Activated CD4-positive, alpha-beta T cell treated with anti-CD3 and anti-CD28 coated beads, Interleukin-2, Interleukin-6, amounts not matched to agents 100 ng/mL and 50 ng/mL, durations not matched to agents 16 hours and 8 hours (primary cell): ENCODE measurements at places on chromosomes 5 and 9.

GRCh38 chr9:99385814-99386279 is 163.8 kb downstream of the SEC61B start:
- DNase-seq, result no peak

DNA sequence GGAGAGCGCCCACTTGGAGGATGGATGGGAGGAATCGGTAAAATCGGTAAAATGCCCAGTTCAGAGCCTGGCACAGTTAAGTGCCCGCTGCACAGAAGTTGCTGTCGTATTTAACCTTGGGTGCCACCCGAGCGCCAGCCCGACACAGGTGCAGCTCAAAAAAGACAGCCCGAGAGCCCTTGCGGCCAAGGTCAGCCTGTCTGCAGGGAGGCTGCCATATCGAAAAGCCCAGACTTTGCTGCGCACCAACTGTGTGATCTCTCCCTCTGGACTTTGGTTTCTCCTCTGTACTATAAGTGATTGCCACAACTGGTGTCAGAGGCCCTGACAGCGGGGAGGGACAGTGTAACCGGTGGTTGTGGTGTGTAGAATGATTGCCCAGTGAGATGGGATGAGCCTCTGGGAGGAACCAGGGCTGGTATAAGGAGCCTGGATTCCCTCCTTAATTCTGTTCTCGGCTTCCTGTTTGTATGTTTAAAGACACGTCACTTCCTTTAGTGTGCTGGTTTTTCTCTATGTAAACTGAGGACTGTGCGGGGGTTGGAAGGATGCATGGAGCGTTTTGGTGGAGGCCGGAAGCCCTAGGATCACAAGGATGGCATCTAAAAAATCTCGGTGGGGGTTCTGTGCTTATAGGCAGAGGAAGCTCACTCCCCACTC is 792 bp downstream of the NTMT1 start:
- peak; percentile 44 for DNase-seq

DNA sequence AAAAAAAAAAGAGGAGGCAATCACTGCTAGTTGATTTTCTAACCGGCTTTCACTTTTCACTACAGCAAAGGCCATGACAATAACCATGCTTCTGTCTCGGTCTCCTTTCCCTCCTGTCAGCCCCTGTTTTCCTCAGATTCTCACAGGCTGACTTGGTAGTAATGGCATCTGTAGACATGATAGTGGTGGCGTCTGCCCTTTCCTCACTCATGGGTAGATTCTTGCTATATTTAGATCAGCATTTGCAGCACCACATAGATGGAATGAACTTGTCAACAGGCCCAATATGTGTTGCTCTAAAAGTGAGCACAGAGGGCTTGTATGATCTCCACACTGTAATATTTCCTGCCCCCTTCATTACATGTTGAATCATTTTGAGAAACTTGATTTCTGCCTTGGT is 120.3 kb upstream of the FTMT start:
- no peak for DNase-seq

- DNase-seq, result no peak
Observed at GRCh38 chr5:142816531-142817430, 46.6 kb downstream of the ARHGAP26 start.

- no peak for DNase-seq
Observed at GRCh38 chr5:156178117-156178516, 148.8 kb upstream of the SGCD start.

- no peak for DNase-seq
Observed at GRCh38 chr5:84585218-84585617, 200.5 kb upstream of the EDIL3 start.

- peak; percentile 83 for DNase-seq
Observed at GRCh38 chr9:83334320-83334719, 203.9 kb downstream of the FRMD3 start.

GRCh38 chr5:134130239-134130945 is 15.9 kb downstream of the TCF7 start:
- DNase-seq, result no peak

DNA sequence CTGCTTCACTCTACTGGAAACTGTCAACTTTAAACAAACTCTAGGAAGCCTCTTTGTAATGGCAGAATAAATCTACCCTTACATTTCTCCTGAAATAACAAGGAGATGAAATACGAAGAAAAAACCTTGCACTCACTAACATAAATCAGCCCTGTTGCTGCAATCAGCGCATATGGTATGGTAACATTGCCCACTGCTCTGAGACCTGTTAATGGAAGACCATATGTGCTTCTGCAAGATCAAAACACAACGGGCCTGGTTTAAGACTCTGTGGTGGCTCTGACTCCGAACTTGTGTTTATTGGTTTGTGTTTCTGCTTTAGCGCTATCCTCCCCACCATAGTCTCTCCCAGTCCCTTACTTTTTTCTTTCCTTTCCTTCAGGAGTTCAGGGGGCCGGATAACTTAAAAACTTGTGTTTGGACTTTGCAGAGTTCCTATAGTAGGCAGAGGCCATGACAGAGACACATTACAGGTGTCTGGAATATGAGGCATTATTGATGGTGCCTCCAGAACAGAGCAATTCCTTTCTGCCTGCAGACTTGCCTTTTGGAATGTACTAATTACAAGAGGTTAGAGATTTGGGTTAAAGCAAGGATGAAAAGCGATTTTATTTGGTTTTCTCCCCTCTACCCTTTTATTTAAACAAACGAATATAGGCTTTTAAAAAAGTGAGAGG is 110.8 kb downstream of the PSAT1 start:
- no peak for DNase-seq

- DNase-seq, result peak; percentile 98
Observed at GRCh38 chr5:140639148-140639981, at the start of gene TMCO6. Gene TMCO6 (plus strand): TSS chr5:140639451. CDS start chr5:140639528, 77 bp downstream.

DNA sequence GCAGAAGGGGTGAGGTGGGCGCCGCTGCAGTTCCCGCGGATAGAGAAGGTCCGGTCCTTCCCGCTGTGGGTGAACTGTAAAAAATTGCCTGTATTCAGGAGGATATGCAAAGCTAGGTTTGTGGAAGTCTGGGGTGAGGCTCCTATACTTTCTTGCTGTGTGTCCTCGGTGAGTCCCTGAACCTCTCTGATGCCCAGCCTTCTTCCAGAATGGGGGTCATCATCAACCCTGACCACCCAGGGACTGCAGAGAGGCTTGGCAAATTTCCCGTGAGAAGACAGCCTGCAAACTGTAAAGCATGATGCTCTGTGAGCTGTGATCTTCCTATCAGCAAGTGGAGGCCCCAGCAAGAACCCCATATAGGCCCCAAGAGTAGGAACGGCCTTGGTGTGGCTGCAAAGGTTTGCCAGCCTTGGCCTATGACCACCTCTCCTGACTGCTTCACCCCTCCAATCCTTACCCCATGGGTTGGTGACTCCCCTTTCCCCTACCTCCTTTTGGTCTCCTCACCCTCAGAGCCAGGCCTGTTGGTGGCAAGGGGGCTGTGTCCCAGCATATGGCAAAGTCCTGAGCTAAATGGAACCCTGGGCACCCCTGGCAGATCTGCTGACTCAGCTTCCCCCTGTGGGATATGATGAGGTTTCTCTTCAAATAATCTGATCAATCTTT is 760 bp downstream of the ALDH1B1 start:
- peak; percentile 22 for DNase-seq

DNA sequence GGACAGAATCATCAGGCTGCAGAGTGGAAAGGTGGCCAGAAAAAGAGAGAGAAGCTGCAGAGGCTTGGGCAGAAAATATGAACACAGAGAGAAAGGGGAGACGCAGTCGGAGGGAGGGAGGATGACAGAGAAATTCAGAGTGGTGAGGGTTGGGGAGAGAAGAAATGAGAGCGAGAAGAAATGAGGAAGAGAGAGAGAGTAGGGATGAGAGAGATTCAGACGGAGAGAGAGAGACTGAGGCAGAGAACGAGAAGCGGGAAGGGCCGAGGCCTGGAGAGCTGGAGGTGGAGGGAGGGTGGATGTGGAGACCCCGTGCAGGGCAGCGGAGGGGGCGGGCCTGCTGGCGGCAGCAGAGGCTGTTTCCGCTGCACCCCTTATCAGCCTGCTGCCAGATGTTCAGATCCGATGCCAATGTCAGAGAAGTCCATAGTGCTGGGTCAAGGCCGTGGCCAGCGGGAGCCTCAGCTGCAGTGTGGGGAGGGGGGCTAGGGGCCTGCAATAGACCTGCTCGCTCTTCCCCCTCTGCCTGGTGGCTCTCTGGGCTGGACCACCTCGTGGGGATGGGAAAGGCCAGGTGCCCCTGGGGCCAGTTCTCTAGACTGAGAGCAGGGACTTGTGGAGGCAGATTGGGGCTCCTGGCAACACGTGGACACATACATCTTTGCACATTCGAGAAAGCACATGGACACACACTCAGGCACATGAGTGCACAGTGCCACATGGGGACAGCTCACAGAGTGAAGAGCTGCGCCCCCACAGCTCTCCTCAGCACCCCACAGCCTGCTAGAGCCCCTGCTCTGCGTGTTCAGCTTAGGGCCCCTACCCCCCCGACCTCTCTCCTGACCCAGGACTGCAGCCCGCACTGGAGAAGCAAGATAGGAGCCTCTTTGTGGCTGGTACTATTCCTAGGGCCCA is 4.9 kb upstream of the NR5A1 start:
- no peak for DNase-seq

DNA sequence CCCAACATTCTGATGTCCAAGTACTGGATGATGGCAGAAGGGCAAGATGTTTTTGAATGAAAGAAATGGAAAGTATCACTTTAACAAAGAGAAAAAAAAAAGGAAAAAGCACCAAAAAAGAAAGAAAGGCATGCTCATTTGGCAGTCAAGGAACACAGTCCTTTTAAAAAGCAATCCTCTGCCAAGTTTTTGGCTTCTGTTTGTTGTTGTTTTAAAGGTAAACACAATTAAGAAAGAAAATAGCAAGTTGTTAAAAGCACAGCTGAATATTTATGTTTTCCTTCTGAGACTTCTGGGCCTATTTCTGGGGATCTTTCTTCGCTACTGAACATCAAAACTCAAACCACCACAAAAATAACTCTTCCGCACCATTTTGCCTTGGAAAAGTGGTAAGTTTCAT is 162.1 kb downstream of the TRPM3 start:
- no peak for DNase-seq

- DNase-seq, result no peak
Observed at GRCh38 chr5:14225173-14225834, 82.2 kb downstream of the TRIO start.

DNA sequence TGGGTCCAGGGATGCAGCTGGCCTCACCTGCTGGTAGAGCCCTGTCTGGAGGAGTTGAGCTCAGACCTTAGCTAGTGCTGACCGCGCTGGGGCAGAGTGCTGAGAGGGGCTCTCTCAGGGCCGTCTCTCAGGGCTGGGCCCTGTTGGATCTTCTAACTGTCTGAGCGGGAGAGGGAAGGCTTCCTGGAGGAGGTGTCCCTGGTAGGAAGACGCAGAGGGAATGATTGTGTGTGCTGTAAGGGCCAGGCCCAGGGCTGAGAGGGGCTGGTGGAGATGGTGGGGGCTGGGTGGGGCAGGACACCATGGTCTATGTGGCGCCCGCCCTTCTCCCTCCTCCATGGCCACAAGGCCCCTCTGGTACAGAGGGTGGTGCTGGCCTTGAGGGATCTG is 55.0 kb downstream of the RXRA start:
- DNase-seq, result no peak

GRCh38 chr9:131942146-131942720 is 137.4 kb downstream of the MED27 start:
- no peak for DNase-seq

- no peak for DNase-seq
Observed at GRCh38 chr9:121807069-121807822, 155.8 kb downstream of the DAB2IP start.

DNA sequence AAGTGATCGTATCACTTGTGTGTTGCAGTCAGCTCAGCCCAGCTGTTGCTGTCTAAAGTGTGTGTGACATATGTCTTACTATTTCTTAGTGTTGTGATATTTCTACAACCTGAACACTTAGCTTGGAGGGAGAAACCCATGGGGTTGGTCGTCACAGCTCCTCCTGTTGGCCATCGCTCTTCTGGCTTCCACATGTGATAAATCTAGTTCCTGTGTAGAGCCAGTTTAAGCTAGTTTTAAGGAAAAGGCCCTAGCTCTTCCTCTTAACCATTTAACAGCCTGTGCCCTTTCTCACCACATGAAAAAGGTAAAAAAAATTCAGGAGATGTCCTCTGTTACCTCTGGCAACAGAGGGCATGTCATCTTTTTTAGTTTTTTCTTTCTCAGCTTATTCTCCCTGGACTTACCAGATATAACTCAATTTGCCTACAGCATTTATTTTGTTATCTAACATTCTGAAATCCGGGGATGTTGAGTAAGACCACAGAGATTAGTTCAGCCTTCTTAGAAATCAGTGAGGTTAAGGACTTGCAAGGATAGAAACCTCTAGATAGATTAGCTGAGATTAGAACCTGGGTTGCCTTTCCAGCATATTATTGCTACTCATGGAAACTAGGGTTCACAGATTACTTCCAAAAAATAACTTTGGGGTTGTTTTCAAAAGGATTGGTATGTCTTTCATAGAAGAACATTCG is 100.4 kb downstream of the GAPVD1 start:
- peak; percentile 15 for DNase-seq

- DNase-seq, result no peak
Observed at GRCh38 chr9:137167277-137167746, 2.5 kb downstream of the LRRC26 start.

DNA sequence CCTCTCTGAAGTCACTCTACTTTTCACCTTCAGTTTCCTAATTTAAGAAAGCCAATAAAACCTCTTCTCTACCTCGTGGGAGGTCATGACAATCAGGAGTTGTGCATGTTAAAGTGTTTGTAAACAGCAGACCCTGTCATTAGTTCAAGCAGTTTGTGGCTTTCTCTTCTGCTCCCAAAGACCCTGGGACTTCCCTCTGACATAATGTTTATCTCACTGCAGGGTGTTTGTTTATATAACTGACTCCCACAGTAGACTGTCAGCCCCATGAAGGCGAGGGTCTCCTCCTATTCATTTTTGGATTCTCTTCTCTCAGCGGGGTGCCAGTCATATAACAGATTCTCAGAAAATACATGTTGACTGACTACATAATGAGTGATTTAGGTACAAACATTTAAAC is 360.0 kb upstream of the ZNF462 start:
- peak; percentile 0 for DNase-seq

GRCh38 chr9:68493541-68493940 is 47.1 kb downstream of the TMEM252 start:
- DNase-seq, result no peak

- no peak for DNase-seq
Observed at GRCh38 chr9:76617497-76618175, 146.6 kb upstream of the PCA3 start.

DNA sequence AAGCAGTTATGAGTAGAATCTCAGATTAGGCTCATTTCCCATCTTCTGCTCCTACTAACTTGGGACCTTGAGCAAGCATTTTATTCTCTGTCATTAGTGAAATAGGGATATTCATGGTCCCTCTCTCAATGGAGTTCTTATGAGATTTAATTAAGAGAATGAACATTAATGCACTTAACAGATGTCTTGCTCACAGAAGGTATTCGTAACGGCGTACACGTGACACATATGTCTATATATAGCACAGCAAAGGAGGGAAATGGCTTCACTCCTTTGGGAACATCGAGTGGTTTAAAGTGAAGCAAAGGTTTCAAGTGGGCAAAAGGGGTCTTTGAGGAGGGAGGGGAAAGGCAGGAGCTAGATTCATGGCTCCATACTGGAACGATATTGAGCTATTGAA is 24.6 kb downstream of the KDM4C start:
- no peak for DNase-seq

- DNase-seq, result peak; percentile 80
Observed at GRCh38 chr5:157273131-157273556, 7.2 kb downstream of the CYFIP2 start.

- no peak for DNase-seq
Observed at GRCh38 chr5:2910401-2911175, 159.1 kb upstream of the IRX2 start.
